ENCODE measurements at places on chromosomes 5 and 9. TPM values are rescaled to one million over a fixed set of nuclear protein-coding genes. Genes with fewer than 3 reads are reported as not detected.

- no peaks in the 10 kb centered on the region for H3K27me3 ChIP-seq
- H3K4me3 ChIP-seq: no peak overlapping the region
- no peaks in the 10 kb centered on the region for H3K36me3 ChIP-seq
- no peak overlapping the region for H3K27ac ChIP-seq
- DNase-seq: no peak
These were observed 11.5 kb downstream of the SPOCK1 start for GRCh38 chr5:137487600-137487999.

GRCh38 chr5:175513297-175513696 lies 34.9 kb downstream of the SFXN1 start:
- H3K4me3 ChIP-seq: no peak overlapping the region
- no peaks in the 10 kb centered on the region for H3K27me3 ChIP-seq
- H3K27ac ChIP-seq: no peak overlapping the region
- peaks cover 44% of the 10 kb centered on the region for H3K36me3 ChIP-seq
- DNase-seq: no peak

- H3K27me3 ChIP-seq: no peaks in the 10 kb centered on the region
- H3K27ac ChIP-seq: peak overlapping the region; percentile 49
- no peaks in the 10 kb centered on the region for H3K36me3 ChIP-seq
- no peak for DNase-seq
These were observed 86.4 kb downstream of the ARRDC3 start for GRCh38 chr5:91296674-91297143.

Gene PCDHA7
- total RNA-seq: 0.52 TPM

Gene C9orf43
- 1.2 TPM for total RNA-seq

Measured in lung (tissue), 17 donors.